Activated CD4-positive, alpha-beta T cell treated with anti-CD3 and anti-CD28 coated beads for 36 hours (primary cell): ENCODE measurements at places on chromosomes 2 and 18.

GRCh38 chr2:159859583-159859982 is 61.6 kb upstream of the CD302 start:
- DNase-seq, result no peak

GRCh38 chr2:47041063-47041462 is 114.0 kb downstream of the STPG4 start:
- no peak for DNase-seq

DNA sequence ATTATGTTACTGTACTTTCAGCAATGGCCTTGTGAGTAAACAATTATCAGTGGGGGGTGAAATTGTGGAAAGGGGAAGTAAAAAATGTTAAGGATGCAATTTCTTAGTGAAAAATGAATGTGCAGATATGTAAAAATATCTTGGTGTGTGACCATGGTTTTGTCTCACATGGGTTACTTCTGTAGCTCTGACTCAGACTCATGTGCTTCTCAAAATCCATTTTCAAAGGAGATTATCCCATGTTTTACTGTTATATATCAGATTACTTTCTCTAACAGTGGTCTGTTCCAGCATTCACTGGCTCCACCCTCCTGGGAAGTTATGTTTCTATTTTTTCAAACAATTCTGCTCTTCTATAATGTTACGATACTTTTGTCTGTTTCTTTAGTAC is 298.2 kb upstream of the COL3A1 start:
- DNase-seq, result no peak

DNA sequence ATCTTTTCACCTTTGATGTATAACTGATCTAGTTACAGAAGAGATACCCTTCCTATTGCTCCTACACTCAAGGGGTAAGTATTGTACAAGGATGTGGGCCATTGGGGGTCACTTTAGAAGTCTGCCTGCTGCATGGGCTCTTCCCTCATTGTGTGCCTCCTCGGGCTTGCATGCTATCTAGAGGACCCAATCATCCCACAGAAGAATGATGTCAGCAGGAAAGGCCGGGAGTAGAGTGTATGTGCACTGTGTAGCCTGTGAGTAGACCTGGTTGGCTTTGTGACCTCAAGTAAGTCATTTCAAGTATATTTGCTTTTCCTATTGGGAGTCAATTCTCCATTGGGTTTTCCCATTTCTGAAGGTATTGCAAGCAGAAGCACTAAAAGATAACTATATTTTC is 129.5 kb upstream of the TRIB2 start:
- no peak for DNase-seq

GRCh38 chr2:47277987-47278386 is 122.9 kb upstream of the STPG4 start:
- DNase-seq, result no peak

DNA sequence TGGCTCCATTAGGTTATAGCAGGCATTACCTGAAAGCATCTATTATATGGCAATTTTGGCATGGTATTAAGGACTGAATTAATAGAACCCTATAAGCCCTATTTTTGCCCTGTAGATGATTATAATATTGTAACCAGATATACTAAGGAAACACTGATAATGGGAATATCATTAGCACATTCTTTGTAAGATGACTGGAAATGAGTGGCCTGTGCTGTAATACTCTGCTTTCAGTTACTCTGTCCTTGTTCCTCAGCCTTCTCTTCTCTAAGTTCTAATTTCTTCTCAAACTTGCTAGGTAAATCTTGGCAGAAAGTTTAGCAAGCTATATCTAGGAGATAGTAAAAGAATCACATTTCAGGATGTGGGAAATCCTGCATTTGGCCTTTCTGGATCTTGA is 74.0 kb upstream of the ITPRID2 start:
- DNase-seq, result no peak

DNA sequence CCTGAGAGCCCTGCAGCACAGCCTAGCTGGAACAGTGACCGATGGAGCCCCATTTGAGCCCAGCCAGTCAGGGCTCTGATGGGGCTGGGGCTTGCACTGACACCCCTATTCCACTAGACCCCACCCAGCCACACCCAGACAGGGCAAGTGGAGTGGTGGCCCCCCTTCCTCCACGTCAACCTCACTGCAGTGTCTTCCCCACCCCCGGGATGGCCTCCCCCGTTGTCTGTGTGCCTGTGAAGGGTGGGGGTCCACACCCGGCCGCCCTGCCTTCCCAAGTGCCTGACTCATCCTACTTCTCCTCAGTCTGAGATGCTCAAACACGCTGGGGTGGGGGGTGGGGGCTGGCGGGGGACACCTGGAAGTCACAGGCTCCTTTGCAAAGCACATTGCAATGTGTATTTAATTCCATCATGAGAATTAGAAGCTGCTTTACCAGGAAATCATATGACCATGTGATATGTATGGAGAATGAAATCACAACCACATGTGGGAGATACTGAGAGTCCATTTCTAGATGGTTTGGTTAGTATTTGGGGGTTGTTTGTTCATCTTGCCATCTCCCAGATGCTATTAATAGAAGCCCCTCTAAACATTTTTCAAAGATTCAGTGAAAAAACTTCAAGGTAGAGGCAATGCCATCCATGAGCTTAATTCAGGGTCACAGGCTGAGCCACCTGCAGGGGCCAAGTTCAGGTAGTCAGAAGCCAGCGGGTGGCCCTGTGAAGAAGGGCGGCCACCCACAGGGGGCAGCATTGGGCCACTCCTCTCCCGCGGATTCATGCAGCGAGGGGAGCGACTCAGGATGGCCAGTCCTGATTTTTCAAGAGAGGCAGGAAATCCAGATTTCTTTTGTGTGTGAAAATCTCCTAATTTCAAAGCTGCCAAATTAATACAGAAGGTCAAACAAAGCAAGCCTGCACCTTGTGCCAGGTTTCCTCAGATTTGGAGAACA is 22.7 kb upstream of the GMPPA start:
- DNase-seq, result peak; percentile 86

- no peak for DNase-seq
Observed at GRCh38 chr2:68236103-68236734, 16.1 kb downstream of the PPP3R1 start.

- peak; percentile 43 for DNase-seq
Observed at GRCh38 chr2:79887747-79888374, 375.0 kb downstream of the CTNNA2 start.

GRCh38 chr2:20526708-20527107 is 79.8 kb downstream of the RHOB start:
- DNase-seq, result no peak

DNA sequence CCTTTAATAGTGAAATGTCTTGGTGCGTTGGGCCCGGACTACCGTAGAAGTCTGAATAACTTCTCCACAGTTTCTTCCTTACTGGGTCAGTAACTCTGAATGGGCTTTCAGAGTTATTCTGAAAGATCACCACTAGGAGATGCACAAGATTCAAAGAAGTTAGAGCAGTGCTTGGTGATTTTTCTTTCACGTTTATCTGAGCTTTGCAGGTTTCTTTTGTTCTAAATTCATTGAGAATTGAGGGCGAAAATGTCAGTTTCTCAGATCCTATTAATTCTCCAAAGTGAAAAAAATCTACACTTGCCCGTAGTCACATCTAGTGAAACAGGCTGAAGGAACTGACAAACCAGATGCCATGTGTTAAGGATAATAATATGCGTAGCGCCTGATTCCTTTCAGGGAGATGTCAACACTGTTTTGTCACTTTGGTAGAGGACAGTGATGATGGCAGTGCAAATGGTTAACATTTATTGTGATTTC is 70.1 kb downstream of the QPCT start:
- no peak for DNase-seq

- no peak for DNase-seq
Observed at GRCh38 chr2:130190237-130190636, 8.0 kb downstream of the TUBA3E start.

DNA sequence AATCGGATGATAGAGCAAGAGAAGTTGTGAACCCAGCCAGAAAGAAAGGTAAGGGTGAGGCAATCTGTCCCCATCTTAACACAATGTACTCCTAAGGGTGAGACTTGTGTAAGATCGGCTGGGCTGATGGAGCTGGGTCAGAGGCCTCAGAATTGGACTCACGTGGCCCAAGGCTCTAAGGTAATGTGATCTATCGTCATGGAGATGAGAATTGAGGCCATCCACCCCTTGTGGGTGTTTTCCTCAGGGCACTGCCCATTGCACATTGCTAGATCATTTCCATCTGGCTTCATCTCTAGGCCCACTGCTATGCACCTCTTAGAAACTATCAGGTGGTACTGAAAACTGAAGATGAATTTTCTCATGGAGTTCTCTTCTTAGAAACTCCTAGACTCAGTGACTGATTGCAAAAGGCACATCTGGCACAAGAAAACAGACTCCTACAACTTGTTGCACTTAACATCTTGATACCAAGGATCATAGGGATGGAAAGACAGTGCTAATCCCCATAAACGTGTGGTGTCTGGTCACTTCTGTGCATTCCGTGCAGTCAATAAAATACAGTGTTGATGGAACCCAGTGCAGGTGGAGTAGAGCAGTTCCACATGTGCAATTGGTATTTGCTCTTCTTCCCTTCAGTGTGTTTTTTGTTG is 228.9 kb upstream of the FOSL2 start:
- DNase-seq, result no peak

DNA sequence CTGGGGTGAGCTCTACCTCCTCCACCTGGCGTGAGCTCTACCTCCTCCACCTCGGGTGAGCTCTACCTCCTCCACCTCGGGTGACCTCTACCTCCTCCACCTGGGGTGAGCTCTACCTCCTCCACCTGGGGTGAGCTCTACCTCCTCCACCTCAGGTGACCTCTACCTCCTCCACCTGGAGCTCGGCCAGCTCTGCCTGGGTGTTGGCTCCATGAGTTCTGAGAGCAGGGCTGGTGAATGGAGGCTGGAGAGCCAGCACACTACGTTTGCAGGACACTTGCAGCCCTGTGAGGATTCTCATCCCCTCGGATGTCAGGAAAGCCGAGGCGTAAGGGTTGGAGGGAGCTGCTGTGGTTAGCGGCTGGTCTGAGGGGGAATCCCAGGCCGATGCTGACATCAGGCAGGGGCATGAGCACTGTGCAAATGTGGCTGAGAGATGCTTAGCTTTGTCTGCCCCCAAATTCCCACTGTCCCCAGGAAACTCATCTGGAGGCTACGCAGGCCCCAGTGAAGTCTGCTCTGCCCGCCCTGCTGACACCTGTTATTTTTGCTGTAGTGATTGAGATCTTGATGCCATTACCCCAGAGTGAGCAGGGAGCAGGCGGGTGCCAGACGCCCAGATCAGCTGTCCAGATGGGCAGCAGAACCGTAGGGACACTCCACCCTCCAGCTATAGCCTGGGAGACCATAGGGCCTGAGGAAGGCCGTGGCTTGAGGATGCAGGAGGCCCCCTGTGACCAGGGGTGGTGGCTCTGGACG is 3.3 kb downstream of the CROCC2 start:
- no peak for DNase-seq

GRCh38 chr2:200693836-200694470 is 108.1 kb downstream of the AOX1 start:
- DNase-seq, result no peak

GRCh38 chr2:228102949-228103348 is 78.5 kb downstream of the SPHKAP start:
- DNase-seq, result peak; percentile 29

GRCh38 chr2:35871672-35872071 is 483.9 kb upstream of the CRIM1 start:
- DNase-seq, result no peak

DNA sequence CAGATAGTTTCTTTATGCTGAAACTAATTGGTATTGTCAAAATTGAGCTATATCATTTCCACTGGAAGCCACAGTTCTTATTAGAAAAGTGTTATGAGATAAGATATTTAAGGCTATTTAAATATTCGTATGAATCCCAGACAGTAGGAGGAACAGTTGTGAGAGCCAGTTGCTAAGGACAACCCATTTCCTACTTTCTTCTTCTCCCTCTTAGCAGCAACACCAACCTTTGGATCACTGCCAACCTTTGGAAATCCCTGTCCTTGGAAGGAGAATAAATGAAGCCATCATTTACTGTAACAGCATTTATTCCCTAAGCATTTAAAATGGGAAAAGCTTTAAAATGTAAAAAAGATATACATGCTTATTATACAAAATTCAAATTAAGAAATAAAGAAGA is 85.8 kb downstream of the PLCL1 start:
- DNase-seq, result no peak

- DNase-seq, result no peak
Observed at GRCh38 chr2:20471148-20471547, 24.3 kb downstream of the RHOB start.

- DNase-seq, result no peak
Observed at GRCh38 chr2:224466304-224466895, 64.5 kb upstream of the FAM124B start.

DNA sequence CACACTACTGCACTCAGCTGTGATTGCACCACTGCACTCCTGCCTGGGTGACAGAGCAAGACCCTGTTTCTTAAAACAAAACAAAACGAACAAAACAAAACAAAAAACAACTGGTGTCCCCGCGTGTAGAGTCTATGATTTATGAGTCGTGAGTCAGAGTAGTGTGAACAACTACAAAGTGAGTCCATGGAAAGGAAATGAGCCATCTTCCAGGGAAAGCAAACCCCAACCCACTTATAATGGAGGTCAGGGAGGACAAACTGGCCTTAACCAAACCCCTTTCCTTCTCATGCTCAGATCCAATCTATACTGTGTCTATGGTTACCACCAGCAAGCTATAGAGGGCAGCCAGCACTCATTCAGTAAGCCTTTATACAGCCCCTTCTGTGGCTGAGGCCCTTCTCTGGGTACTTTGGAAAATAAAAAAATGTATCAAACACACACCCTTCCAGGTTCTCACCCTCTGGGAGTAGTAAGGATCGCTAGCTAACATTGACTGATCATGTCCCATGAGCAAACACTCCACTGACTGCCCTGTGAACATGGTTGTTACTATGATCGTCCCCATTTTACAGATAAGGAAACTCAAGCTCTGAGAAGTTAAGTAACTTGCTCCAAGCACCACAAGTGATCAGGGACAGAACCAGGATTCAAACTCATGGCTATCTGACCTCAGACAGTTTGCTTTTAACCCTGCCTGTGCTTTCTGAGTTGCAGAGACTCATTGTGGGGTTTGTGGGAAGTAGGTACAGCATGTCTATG is 24.7 kb upstream of the COLEC12 start:
- no peak for DNase-seq

GRCh38 chr2:1642993-1643619 is 101.2 kb downstream of the PXDN start:
- no peak for DNase-seq

DNA sequence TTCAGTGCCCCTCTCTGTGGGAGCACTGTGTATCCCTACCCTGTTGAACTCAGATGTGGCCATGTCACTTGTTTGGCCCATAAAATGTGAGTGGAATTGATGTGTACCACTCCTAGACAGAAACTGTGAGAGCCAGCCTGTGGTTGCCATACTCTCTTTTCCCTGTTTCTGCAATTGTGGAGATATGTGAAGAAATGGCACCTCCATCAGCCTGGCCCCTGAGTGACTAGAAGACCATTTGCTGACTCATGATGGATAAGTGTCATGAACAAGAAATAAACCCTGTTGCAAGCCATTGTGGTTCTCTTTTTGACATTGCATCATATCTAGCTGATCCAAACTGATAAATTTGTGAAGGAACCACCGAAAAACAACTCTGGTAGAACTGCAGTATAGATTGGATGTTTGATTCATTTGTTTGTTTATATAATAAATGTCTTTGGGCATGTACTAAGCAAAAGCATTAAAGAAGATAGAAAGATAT is 214.5 kb upstream of the FBXO11 start:
- no peak for DNase-seq

- DNase-seq, result no peak
Observed at GRCh38 chr2:203061346-203061745, 46.7 kb downstream of the NBEAL1 start.

- DNase-seq, result no peak
Observed at GRCh38 chr2:5921081-5921642, 229.0 kb downstream of the SOX11 start.
